ENCODE measurements at places on chromosomes 3 and 15.
A peak's percentile ranks its signal among the peaks of the same experiment; 100 is the strongest.

- no peak for DNase-seq
Observed at GRCh38 chr15:101128221-101129015, 123.4 kb downstream of the CHSY1 start.

GRCh38 chr3:19757773-19758172 is 176.2 kb downstream of the EFHB start:
- no peak for DNase-seq

- no peak for DNase-seq
Observed at GRCh38 chr15:38992506-38992905, 427.9 kb upstream of the RASGRP1 start.

- DNase-seq: no peak
Observed at GRCh38 chr15:58934521-58934920, 1.0 kb upstream of the SLTM start.

DNA sequence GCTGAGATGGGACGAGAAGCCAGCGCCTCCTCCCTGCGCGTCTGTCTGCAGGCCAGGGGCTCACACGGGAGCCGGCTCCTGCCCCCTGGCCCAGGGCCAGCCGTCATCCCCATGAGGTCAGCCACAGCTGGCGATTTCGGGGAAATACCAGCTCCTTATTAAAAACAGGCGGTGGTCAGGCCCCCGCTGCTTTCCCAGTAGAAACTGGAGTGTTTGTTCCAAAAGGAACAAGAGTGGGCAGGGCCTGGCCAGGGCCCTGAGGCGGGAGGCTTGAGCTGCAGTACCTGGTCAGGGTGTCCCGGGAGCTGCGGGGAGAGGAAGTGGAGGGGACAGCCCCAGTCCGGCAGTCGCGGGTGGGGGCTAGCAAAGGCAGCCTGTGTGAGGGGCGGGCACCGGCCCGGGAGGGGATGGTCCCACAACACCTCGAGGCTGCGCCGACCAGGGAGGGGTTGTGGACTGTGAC is 17.8 kb downstream of the MYL3 start:
- peak; percentile 77 for DNase-seq

GRCh38 chr3:152051501-152052404 is 178.3 kb downstream of the SUCNR1 start:
- DNase-seq: no peak

- no peak for DNase-seq
Observed at GRCh38 chr3:178223876-178224275, 312.4 kb upstream of the KCNMB2 start.

GRCh38 chr3:20405744-20406143 is 219.7 kb upstream of the SGO1 start:
- DNase-seq: no peak
